Endothelial cell of umbilical vein (primary cell): ENCODE measurements at places on chromosomes 1 and 21. TPM values are rescaled to one million over a fixed set of nuclear protein-coding genes. Genes with fewer than 3 reads are reported as not detected.

DNA sequence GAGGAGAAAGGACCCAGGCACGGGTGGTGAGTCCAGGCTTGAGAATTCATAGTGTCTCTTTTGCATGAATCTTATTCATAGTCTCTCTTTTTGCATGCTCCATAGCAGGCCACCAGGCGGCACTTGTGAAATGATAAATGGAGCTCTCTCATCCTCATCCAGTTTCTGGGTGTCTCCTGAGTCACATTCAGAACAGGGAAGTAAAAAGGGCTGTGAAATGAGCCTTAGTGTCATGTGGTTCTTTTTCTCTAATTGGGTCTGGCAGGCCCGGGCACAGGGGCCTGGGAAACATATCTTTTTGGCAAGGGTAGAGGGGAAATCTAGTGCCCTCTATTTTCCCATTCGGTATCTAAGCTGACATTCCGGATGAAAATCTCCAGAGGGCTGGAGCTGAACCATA, 19.1 kb upstream of the NCF2 start:
- peak; percentile 45 for DNase-seq

DNA sequence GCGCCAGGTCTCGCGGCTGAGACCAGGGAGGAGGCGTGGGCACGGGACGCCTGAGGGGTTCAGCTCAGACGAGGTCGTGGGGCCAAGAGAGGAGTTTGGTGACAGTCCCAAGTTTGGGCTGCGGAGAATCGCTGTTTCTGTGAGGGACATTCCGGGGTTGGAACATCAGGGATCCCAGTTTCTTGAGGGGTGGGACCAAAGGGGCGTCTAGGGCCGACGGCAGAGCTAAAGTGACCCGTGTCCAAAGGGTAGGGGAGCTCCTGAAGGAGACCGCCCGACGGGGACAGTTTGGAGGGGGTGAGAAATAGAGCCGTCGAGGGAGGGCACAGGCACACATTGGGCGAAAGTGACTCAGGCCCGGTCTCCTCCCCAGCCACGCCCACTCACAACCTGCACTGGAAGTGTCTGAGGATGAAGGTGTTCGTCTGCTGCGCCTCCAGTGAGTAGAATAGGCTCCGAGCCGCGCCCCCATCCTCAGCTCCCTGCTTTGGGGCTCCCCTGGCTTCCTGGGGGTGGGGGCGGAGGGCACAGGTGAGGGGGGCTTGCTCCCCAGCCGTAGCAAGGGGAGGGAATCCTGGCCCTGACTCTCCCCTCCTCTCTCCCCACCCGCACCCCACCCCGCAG, 7.0 kb downstream of the EFNA3 start:
- DNase-seq: no peak

GRCh38 chr1:26044971-26045721, 772 bp downstream of the SLC30A2 start:
- DNase-seq: no peak

- no peak for DNase-seq
These were observed 55.1 kb downstream of the RPL5 start for GRCh38 chr1:92886886-92887419.

GRCh38 chr21:33608559-33608958, 20.1 kb upstream of the DONSON start:
- peak; percentile 75 for DNase-seq

Gene BEND5
- not detected in 2 replicates for total RNA-seq

Gene LIN28A
- total RNA-seq: not detected in 2 replicates

- no peak for DNase-seq
These were observed 20.9 kb upstream of the NCMAP start for GRCh38 chr1:24535021-24535424.

DNA sequence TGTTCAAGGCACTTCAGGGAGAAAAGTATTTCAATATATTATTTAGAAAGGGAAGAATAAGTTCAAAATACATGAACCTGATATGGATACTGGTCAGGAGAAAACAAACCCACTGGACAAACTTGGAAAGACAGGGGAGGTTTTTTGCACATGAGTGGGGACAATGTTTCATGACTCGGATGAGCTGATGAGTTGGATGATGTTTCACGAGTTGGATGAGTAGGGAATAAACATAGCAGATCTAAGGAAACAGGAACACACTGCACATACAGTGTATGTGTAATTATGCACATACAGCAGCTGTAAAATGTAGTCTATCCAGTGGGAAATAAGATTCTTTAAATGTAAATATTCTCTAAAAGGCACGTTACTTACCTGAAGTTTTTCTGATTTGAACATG, 682.9 kb upstream of the ADAMTS5 start:
- DNase-seq: no peak

GRCh38 chr1:169585181-169585580, 1.1 kb downstream of the F5 start:
- no peak for DNase-seq

DNA sequence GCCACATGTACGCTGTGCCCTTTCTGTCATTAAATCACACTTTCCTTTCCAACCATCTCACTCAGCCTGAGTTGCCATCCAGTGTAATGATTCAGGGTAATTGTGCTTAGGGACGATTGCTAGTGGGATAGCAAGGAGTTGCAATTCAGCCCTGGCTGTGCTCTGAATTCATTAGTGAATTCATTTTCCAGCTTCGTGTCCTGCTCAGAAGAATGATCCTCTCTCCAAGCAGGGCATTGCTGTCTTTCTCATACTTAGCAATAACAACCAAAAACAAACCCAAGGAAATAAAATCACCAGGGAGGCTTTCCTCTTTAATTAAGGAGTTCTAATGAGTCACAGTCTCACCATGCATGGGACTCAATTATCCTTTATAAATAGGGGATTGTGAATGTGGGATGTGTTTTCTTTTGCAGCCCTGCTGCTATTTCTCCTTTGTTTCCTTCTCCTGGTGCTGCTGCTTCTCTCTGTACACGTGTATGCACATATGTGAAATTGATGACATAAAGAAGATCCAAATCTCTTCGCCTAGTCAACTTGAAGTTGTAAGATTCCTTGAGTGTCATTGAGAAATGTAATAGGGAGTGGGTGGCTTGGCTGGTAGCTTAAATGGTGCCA, 167.0 kb downstream of the TSEN15 start:
- DNase-seq: no peak

GRCh38 chr1:57296726-57297250, 127.1 kb downstream of the DAB1 start:
- DNase-seq: no peak

- no peak for DNase-seq
These were observed 319.2 kb upstream of the SPAG17 start for GRCh38 chr1:118504221-118504644.

- DNase-seq: no peak
These were observed 18.2 kb downstream of the CRYZ start for GRCh38 chr1:74714429-74715235.

Gene KRTAP19-3
- total RNA-seq: not detected in 2 replicates

- no peak for DNase-seq
These were observed 18.8 kb upstream of the SRM start for GRCh38 chr1:11078631-11079030.

GRCh38 chr1:195590649-195591048, 1017.6 kb downstream of the KCNT2 start:
- no peak for DNase-seq

- peak; percentile 49 for DNase-seq
These were observed 311.5 kb downstream of the DUSP10 start for GRCh38 chr1:221430152-221430960.

- DNase-seq: no peak
These were observed 41.0 kb downstream of the CRYAA start for GRCh38 chr21:43209575-43210453.

- peak; percentile 84 for DNase-seq
These were observed at the start of gene EXTL2 for GRCh38 chr1:100894603-100895539. EXTL2 (minus strand) TSS chr1:100894842; CDS start chr1:100888757, 6,085 bp downstream.

- DNase-seq: peak; percentile 75
These were observed 7.5 kb upstream of the EVI5 start for GRCh38 chr1:92792340-92792782.

Gene SERPINC1
- 0.35 TPM in 1 of 2 replicates, not detected in the other for total RNA-seq
